ENCODE measurements at places on chromosomes 7 and 10. TPM values are rescaled to one million over a fixed set of nuclear protein-coding genes. Genes with fewer than 3 reads are reported as not detected.

The REPIN1 gene
- 81.1 TPM for total RNA-seq

The SLC18A3 gene
- not detected for total RNA-seq

The TMEM176B gene
- total RNA-seq: not detected

The PTPN20 gene
- 3.9 TPM for total RNA-seq

The OGA gene
- 63.4 TPM for total RNA-seq

The HILPDA gene
- 23.0 TPM for total RNA-seq

The PODXL gene
- 43.0 TPM for total RNA-seq

The CFAP69 gene
- total RNA-seq: 2.0 TPM

The ASB4 gene
- total RNA-seq: 0.15 TPM

The TWIST1 gene
- total RNA-seq: 3.3 TPM

The HHEX gene
- 13.9 TPM for total RNA-seq

The PNLIPRP3 gene
- total RNA-seq: 0.03 TPM

The TAS2R3 gene
- total RNA-seq: not detected

The MACC1 gene
- total RNA-seq: not detected

The ENKUR gene
- total RNA-seq: 0.19 TPM

The ZPBP gene
- total RNA-seq: not detected

The AGAP9 gene
- total RNA-seq: 8.8 TPM

The AZGP1 gene
- not detected for total RNA-seq

The SPDYE1 gene
- not detected for total RNA-seq

The IDI2 gene
- total RNA-seq: 0.09 TPM

The NEUROD6 gene
- total RNA-seq: not detected

The HERPUD2 gene
- 19.8 TPM for total RNA-seq

The TCF7L2 gene
- 22.2 TPM for total RNA-seq

The CADPS2 gene
- total RNA-seq: 0.03 TPM

The C1QL3 gene
- total RNA-seq: not detected

The KCND2 gene
- total RNA-seq: not detected

The ZNF239 gene
- total RNA-seq: 2.1 TPM

The CLCN1 gene
- 0.03 TPM for total RNA-seq

The BLNK gene
- total RNA-seq: not detected

The SPDYE8 gene
- not detected for total RNA-seq

The MMD2 gene
- total RNA-seq: not detected

The BAIAP2L1 gene
- total RNA-seq: 38.0 TPM

The BCAP29 gene
- total RNA-seq: 39.6 TPM

The ACBD7 gene
- total RNA-seq: 1.1 TPM

The SMO gene
- 11.8 TPM for total RNA-seq

The TSPAN12 gene
- total RNA-seq: 0.34 TPM

The ASB15 gene
- total RNA-seq: not detected

The CALML5 gene
- not detected for total RNA-seq

The FGFBP3 gene
- 2.6 TPM for total RNA-seq

The RELN gene
- 0.05 TPM for total RNA-seq

The SH2D4B gene
- 0.06 TPM for total RNA-seq

The HOXA2 gene
- 0.85 TPM for total RNA-seq

The ZNF735 gene
- total RNA-seq: not detected
